ENCODE measurements at places on chromosomes 7 and 10.

DNA sequence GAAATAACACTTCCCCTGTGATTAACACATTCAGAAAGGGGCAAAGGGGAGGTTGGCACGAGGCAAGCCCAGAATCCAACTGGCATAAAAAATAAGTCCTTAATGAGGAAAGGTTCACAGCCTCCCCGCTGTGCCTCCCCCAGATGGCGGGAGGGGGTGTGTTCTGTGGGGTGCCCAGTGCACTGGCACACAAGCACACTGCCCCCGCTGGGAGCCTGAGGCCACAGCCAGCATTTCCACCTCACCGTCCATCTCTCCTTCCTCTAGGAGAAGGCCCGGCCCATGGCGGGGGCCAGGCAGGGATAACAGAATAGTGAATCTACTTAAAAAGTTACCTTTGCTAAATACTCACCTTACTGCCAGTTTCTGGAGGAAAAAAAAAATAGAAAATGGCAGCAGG lies 43.2 kb downstream of the PRKAG2 start:
- no peak for DNase-seq

- DNase-seq, result no peak
Observed at GRCh38 chr10:5991708-5992107, 14.4 kb upstream of the IL15RA start.

GRCh38 chr10:20623546-20623945 lies 273.6 kb downstream of the NEBL start:
- DNase-seq, result no peak

DNA sequence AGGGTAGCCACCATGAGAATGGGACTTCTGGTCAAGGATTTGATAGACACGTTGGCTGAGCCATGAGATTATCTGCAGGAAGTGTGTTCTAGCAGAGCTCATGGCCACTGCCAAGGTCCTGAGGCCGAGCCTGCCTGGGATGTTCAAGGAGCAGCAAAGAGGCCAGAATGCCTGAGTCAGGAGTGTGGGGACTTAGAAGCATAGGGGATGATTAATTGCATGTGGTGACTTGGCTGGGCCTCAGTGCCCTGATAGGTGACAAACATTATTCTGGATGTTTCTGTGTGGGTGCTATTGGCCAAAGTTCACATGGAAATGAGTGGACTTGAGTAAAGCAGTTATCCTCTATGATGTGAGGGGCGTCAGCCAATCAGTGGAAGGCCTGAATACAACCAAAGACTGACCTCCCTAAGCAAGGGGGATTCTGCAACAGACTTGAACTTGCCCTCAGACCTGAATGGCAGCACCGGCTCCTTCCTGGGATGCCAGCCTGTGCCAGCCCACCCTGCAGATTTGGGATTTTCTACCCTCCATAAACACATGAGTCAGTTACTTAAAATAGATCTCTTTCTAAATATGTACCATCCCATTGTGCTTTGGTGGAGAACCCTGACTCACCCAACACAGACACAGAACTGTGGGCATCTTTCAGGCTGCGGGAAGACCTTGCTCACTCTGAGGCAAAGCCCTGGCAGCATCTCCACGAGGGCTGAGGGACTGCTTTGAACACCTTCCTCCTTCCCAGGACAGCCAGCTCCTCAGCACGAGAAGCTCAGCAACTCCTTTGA lies 363.9 kb upstream of the MGMT start:
- no peak for DNase-seq

DNA sequence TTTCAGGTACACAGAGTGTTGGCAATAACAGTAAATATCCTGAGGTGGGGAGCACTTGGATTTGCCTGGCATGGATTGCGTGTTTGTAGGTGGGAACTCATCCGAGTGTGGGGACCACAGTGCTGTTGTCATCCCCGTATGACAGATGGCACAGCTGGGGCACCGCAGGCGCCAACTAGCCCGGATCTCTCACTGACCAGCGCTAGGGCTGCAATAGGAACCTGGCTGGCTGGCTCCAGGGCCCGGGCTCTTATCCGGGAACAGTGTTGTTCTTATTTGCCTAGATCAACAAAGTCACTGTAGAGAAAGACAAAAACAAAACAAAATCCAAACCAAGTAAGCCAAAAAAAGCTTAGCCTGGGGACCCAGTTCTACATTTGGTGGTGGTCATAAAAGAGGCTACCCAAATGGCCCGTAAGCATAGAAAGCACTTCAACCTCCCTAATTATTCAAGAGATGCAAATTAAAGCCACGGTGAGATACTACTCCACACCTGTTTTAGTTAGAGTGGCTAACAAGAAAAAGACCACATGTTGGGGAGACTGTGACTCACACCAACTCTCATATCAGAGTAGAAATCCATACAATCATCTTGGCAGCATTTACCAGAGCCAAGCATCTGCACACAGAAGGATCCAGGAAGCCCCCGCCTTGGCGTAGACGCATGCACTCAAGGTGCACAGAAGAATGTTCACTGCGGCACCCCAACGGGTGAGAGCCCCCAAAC lies 27.2 kb upstream of the PFKFB3 start:
- DNase-seq, result no peak

- DNase-seq, result no peak
Observed at GRCh38 chr7:117068511-117069145, 115.3 kb downstream of the ST7 start.

GRCh38 chr10:133381036-133381435 lies 2.0 kb downstream of the PAOX start:
- DNase-seq, result no peak

DNA sequence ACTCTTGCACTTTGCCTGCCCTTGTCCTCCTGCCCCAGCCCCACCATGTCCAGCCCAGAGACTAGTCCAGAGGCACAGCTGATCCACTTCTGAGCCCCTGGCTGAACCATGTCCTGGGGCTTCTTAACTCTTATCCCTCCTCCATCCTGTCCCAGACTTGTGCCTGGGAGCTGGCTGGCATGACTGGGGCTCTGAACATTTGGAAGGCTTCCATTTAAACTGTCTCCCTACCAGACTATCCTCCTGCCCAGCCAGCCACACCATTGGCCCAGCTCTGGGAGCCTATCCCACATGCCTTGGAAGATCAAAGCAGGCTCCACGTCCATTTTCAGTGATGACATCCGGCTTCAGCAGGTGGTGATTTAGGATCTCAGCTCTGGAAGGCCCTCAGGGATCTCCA lies 57.4 kb downstream of the FAM241B start:
- DNase-seq, result no peak

All from stimulated activated CD4-positive, alpha-beta T cell treated with anti-CD3 and anti-CD28 coated beads, TNF-alpha, amount 100 ng/mL, for 1 hour (primary cell).